ENCODE measurements at places on chromosomes 2 and 18.

- no peak for DNase-seq
Observed at GRCh38 chr2:15689654-15690053, 98.0 kb downstream of the DDX1 start.

DNA sequence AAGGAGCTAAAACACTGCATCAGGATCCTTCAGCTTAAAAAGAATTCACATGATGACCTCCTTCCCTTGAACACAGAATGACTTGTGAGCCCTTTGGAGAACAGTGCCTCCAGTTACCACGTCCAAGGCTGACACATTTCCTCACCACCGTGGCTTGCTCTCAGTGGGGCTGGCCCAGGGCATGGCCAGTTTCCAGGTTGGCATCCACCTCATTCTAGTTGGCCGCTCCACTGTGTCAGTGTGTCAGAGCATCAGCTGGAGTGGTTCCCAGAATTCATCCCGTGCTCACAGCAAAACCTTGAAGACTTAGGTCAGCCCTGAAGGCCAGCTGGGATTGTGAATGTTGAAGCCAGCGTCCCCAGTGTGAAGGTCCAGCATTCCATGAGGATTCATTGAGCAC, 158.5 kb downstream of the INSIG2 start:
- DNase-seq = no peak

- no peak for DNase-seq
Observed at GRCh38 chr18:57027190-57027708, 119.6 kb upstream of the BOD1L2 start.

DNA sequence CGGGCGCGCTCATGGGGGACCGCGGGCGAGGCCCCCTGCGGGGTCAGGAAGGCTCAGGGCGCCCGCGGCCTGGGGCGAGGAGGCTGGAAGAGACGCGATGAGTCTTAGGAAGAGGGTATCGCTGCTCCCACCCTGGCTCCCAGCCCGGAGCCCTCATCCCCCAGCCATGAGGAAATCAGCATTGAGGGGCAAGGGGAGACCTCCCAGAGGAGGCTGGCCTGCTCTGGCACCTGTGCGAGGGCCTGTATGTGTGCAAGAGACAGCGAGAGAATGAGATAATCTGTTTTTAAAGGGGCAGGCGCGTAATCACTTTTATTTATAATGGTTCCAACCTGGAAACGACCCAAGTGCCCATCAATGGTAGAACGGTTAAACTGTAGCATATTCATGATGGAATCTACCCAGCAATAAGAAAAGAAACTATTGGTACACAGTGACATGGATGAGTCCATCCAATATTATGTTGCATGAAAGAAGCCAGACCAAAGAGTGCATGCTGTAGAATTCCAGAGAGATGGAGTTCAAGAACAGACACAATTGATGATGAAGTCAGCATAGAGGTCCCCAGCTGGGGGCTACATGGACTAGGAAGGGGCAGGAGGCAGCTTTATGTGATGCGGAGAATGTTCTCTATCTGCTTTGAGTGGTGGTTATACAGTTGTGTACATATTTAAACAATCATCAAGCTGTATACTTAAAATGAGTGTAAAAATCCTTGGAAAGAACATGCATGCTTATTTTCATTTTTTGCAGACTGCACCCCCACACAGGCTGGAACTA, 14.4 kb downstream of the FBXO41 start:
- no peak for DNase-seq

DNA sequence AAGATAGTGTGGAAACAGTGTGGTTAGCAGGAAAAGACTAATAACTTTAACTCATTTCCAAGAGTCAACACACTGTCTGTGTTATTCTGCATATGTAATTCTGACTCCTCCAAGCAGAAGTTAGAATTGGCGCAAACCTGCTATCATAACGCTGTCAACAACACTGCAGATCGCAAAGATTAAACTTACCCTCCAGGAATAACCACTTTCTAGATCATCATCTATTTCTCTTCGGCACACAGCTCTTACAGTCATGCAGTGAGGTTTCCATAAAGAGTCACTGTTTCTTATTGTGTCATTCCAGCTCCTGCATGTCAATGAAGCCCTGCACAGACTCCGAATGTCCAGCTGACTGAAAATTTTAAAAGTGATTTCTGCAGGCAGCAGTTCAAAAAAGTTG, 2.4 kb downstream of the FBXO48 start:
- no peak for DNase-seq

GRCh38 chr2:70456585-70457495, 96.8 kb downstream of the TGFA start:
- DNase-seq = no peak

GRCh38 chr2:64348386-64349130, 105.4 kb upstream of the LGALSL start:
- DNase-seq = no peak

GRCh38 chr2:159146996-159147666, 139.4 kb downstream of the WDSUB1 start:
- peak; percentile 6 for DNase-seq

- DNase-seq = peak; percentile 39
Observed at GRCh38 chr2:88055371-88056128, at the start of gene KRCC1. Gene KRCC1 (minus strand): TSS chr2:88055783. CDS start chr2:88028563, 27,220 bp downstream.

DNA sequence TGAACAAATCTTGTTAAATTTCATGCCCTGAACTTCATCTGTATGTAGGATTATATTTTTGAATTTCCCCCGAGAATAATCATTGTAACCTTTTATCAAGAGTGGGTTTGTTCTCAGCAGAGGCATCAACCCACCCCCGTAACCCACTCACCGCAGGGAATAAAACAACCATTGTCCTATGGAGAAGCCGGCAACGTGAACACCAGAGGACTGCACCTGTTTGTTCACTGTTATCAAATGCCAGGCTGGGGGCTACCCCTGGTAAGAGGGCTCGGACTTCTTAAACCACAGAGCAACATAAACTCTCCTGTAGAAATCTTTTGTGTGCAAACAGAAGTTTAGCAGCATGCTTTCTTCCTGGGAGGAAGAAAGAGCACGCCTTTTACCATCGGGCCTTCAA, 610.4 kb downstream of the ERBB4 start:
- no peak for DNase-seq

- no peak for DNase-seq
Observed at GRCh38 chr18:50232419-50232818, 33.9 kb downstream of the CFAP53 start.

GRCh38 chr2:15746703-15747550, 155.3 kb downstream of the DDX1 start:
- no peak for DNase-seq

DNA sequence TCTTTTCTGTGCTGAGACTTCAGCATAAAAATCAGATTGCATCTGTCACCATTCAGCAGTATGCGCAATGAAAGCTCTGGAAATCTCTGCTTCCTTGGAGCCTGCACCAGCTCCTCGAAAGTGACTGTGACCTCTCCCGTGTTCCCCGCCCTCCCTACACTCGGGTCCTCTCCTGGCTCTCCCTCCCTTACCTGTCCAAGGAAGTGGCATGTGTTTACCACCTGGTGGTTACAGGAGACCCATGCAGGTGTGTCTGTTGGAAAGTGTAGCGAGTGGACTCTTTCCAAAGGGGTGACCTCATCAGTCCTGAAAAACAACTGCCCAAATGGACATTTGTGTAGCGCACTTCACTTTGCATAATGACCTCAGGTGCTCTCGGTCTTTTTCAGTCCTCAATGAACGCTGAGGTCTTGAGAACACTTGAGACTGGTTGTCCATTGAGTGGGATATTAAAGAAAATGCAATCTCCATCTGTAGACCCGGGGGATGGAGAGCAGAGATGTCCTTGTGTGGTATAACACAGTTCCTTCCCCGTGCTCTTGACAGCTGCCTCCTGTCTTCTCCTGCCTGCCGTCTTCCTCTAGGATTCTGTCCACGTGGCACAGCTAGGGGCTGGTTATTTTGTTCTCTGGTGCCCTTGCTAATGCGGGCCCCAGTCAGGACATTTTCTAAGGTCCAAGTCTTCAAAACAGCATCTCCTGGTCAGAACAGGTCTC, 133.2 kb downstream of the ACKR3 start:
- DNase-seq = no peak

DNA sequence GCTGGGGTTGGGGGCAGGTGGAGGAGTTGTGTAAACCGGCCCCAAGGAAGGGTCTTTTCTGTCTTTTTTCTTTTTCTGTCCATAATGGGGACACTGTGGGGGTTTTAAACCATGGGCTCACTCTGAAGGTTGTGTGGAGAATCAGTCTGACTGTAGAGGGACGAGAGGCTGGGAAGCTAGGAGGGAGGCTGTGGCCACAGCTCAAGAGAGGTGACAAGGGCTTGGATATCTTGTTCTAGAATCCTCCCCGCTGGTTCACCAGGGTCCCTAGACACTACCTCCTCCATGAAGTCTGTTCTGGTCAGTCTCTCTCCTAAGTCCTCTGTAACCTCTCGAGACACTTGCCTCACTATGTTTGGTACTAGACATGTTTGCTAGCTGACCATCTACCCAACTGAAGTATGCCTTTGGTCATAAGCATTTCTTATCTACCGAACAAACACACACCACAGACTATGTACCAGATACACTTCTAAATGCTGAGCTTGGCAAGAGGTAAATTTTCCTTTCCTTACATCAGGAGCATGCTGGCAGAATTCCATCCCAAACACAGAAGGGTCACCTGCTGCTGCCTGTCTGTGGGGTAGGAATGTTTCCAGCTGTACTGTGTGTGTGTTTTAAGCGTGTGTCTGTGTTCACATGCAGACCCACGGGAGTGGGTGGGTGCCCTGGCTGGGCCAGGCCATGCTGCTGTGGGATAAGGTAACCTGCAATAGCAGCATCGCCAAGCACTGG, 69.6 kb upstream of the MGAT4A start:
- no peak for DNase-seq

- DNase-seq = no peak
Observed at GRCh38 chr2:98555696-98556095, 52.6 kb downstream of the COA5 start.

DNA sequence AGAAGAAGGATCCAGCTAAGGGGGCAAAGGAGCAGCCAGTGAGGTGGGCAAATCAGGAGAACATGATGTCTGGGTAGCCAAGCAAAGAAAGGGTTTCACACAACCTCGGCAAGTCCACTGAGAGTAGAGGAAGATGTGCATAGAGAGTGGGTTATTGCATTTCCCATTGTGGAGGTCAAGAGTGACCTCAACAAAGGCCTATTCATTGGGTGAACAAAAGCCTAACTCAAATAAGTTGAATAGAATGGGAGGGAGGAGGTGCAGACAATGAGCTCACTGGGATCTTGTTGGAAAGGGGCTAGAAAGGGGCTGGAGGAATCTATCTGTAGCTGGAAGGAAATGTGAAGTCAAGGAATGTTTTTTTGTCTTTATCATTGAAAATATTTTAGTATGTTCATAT, 14.0 kb upstream of the PDCL3 start:
- DNase-seq = no peak

DNA sequence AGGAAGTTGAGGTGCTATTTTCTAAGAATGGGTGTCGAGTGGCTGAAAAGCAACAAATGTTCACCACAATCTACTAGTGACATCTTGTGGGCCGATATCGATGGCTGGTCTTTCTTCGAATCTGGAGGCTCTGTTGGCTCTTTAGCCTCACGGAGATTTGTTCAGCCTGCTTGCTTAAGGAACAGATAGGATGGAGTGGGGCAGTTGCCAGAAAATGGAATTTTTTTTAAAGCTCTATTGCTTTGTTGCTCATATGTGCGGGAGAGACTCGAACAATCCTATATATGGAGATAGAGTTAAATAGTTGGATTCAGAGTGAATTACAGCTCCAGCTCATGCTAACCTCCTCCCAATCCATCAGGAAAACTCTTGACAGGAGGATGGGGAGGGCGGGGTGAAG, 70.9 kb upstream of the LYPD6B start:
- DNase-seq = no peak

DNA sequence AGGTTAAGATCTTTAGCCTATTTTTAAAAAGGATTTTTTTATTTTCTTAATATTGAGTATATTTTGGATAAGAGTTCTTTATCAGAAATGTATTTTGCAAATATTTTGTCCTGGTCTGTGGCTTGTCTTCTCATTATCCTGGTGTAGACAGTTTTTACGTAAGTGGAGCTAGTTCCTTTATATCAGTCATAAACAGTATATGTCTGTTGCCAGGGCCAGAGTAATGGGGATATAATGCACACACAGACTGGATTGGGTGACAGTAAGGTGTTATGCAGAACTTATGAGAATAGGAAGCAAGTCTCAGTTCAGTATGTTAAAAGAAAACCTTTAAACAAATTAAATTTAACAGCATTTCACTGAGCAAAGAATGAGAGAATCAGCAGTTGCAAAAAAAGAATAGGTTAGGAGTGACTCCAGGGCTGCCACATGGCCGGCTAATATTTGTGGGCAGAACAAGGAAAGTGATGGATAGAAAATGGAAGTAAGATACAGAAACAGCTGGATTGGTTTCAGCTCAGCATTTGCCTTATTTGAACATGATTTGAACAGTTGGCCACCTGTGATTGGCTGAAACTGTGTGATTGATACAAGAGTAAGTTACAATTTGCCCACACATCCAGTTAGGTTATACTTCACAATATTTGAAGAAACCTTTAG, 61.1 kb upstream of the ZNG1B start:
- no peak for DNase-seq

GRCh38 chr18:42583283-42583731, 532.2 kb downstream of the RIT2 start:
- DNase-seq = no peak

GRCh38 chr2:162037028-162037795, 36.8 kb downstream of the DPP4 start:
- no peak for DNase-seq

DNA sequence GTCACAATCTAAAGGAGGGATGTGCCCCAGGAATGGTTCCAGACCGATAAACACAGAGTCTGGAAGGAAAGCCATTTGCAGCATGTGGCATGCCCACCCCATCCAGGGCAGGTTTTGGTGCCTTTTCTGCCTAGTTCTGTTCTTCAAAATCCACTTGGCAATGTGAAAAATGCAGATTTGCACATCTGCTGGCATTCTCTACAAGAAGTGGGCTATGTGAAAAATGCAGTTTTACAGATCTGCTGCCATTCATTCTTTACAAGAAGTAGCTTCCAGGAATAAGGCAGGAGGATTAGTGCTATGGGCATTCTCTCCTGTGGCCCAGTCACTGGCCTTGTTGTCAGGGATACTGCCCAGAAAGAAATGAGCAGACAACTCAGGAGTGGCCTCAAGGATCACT, 68.1 kb downstream of the C1D start:
- DNase-seq = no peak

DNA sequence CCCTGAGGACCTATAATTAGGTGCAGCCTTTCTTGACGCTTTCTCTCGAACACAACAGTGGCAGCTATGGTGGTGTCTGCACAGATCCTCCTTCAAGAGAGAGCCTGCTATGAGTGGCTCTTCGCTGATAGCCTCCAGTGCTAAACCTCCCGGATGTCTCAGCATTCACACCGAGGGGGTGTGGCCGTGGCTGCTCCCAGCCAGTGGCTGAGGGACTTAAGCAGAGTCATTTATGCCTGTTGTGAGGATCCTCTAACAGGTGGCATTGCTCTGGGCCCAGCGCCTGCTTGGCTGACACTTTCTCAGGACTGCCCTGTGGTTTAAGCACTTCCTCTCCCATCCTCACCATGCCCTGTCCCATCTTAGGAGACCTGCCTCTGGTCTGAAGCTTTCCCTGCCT, 592.0 kb upstream of the LRRTM1 start:
- no peak for DNase-seq
